ENCODE measurements at places on chromosomes 5 and 9.

- no peak for DNase-seq
Observed at GRCh38 chr5:172777881-172778814, 7.2 kb upstream of the DUSP1 start.

- no peak for DNase-seq
Observed at GRCh38 chr5:133120156-133120750, 68.4 kb downstream of the HSPA4 start.

GRCh38 chr5:1019001-1019905 is 10.7 kb downstream of the NKD2 start:
- no peak for DNase-seq

GRCh38 chr9:80074439-80074838 is 502.7 kb downstream of the TLE4 start:
- no peak for DNase-seq

GRCh38 chr5:150274811-150275210 is 14.8 kb downstream of the CAMK2A start:
- DNase-seq = no peak

DNA sequence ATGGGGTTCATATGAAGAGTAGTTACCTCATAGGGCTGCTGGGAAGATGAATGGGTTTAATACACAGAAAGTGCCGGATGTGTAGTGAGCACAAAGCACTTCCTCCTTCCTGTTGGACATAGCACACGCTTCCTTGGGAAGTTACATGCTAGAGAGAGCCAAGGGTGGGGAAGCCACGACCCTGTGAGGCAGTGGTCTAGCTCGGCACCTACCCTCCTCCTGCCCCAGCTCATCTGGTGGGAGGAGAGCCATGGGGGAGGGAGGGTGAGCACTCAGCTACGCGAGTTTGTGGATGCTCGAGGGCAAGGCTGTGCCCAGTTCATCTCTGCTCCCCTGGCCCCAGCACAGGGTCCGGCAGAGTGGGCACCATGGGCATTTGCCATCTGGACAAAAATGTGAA is 43.6 kb upstream of the NEK6 start:
- DNase-seq = no peak

DNA sequence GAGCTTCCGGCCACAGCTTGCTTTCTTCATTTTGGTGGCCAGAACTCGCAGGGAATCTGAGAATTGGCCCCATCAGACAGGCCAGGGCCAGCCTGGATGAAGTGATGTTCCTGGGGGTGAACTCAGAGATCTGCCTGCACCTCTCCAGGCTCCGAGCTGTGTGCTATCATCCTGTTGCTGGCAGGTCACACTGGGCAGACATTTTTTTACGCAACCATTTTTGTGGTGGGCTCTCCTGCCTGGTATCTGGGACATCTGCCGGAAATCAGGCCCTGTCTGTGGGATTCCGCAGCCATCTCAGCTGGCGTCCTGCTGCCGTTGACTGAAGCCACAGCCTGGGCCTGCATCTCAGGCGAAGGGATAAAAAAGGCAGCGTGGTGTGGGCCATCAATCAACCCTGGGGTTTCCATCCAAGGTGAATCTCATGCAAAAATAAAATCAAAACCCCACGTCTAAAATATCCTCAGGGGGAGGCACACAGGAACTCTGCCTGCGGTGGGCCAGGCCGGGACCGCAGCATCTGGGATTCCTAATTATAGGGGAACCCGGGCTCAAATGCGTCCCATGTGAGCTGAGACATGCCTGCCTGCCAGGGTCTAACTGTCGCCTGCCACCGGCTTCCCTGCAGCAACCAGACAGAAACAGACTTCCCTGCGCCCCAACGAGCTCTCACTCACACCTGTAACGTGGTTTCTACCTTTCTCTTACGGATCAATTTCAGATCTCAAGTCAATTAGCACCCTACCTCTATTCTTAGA is 174.3 kb downstream of the SYK start:
- no peak for DNase-seq

- no peak for DNase-seq
Observed at GRCh38 chr9:7823651-7824050, 24.1 kb upstream of the DMAC1 start.

GRCh38 chr9:84212982-84213381 is 127.6 kb downstream of the SLC28A3 start:
- no peak for DNase-seq

DNA sequence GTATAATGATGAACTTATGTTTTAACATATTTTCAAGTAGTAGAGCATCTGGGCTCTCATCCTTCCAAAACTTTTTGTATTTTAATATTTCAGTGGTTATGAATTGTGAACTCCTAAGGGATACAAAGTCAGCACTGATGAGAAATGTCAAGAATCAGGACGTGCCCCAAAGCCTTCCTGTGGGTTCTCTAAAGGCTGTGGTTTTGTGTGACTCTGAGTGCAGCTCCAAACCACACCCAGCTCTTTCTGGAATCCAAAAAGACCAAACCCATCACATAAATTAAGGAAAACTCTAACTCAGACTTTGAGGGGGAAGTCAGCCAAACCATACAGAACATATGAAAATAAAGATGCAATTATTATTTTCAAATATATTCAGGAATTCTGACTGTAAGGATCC is 40.8 kb upstream of the SMU1 start:
- DNase-seq = no peak

- DNase-seq = no peak
Observed at GRCh38 chr9:132986640-132987620, 8.4 kb downstream of the GFI1B start.

GRCh38 chr5:40399349-40399748 is 280.4 kb upstream of the PTGER4 start:
- DNase-seq = no peak

DNA sequence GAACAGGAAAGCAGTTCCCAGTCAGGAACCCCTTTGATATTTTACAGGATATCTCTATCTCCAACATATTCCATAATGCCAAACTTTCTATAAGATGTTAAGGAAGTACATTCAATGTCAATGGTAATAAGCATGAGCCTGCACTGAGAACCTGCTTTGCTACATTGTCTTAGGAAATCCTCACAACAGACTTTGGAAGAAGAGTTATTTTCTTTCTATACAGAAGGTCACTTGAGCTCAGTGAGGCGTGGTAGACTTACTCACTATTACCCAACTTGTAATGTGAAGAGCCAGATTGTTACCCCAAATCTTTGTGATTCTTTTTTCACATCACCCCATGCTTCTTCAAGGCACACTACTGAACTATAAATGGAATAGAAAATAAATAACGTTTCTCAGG is 435.9 kb downstream of the DNAH5 start:
- DNase-seq = no peak

- no peak for DNase-seq
Observed at GRCh38 chr9:92974161-92974661, 26.9 kb downstream of the FGD3 start.

DNA sequence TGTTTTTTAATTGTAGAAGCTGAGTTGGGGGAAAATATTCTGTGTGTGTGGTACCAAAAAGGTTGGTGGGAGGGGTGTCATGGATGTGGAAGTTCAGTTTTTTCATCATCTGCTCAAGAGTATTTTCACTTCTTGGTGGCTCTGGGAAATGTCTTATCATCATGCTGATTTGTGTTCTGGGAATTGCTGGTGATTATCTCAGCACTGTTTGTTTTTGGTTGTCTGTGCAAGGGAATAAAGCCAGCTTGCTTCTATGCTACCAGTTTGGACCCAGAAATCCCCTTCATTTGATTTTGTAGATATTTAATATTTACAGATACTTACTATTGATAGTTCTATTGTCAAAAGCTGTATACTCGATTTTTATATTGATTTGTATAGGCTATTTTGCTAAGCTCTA is 2289.7 kb downstream of the MAT2B start:
- no peak for DNase-seq

- DNase-seq = no peak
Observed at GRCh38 chr9:72883875-72884274, 69.0 kb downstream of the ALDH1A1 start.

- DNase-seq = no peak
Observed at GRCh38 chr9:19369107-19369506, 10.9 kb downstream of the RPS6 start.

Measured in NCI-H2081 (cell line).